ENCODE measurements at places on chromosomes 2 and 18.

GRCh38 chr18:24995755-24996154, 356.2 kb downstream of the ZNF521 start:
- no peak for DNase-seq

GRCh38 chr18:79257480-79257879, 138.2 kb upstream of the NFATC1 start:
- no peak for DNase-seq

- no peak for DNase-seq
Measured at GRCh38 chr2:82819951-82820350, 1639.1 kb downstream of the SUCLG1 start.

- no peak for DNase-seq
Measured at GRCh38 chr18:7605705-7606104, 38.6 kb downstream of the PTPRM start.

GRCh38 chr2:96730212-96730611, 9.7 kb downstream of the LMAN2L start:
- no peak for DNase-seq

DNA sequence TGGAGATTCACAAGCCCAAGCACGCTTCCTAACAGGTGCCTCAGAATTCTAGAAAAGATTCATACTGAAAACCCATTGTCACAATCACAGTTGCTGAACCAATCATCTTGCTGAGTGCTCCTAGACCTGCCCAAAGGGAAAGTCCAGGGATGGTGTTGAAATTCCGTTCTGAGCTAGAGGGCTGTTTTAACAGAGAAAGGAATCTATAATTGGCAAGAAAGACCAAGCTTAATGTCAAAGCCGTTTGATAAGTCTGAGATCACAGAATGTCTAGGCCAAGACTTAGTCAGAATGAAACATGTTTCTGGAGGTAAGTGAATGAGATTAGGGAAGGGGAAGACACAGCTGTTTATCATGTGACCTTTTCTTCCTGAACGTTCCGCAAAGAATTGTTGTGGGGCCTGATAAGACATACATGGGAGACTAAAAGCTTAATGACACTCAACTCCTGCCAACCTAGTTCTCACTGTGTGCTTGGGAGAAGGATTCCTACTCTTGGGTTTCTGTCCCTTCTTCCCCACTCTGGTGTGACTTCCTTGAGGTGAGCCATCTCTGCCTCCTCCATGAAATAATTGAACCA, 27.5 kb downstream of the PMAIP1 start:
- DNase-seq = no peak
